ENCODE measurements at places on chromosomes 1 and 21.

GRCh38 chr1:1759456-1760344, 18.6 kb downstream of the NADK start:
- DNase-seq, result no peak

GRCh38 chr1:10308001-10308400, 90.9 kb upstream of the PGD start:
- no peak for DNase-seq

- DNase-seq, result no peak
Observed at GRCh38 chr1:119097380-119097779, 43.1 kb downstream of the WARS2 start.

- peak; percentile 70 for DNase-seq
Observed at GRCh38 chr1:44594871-44595735, 79.2 kb downstream of the TMEM53 start.

- no peak for DNase-seq
Observed at GRCh38 chr1:51264451-51264850, 28.4 kb downstream of the RNF11 start.

DNA sequence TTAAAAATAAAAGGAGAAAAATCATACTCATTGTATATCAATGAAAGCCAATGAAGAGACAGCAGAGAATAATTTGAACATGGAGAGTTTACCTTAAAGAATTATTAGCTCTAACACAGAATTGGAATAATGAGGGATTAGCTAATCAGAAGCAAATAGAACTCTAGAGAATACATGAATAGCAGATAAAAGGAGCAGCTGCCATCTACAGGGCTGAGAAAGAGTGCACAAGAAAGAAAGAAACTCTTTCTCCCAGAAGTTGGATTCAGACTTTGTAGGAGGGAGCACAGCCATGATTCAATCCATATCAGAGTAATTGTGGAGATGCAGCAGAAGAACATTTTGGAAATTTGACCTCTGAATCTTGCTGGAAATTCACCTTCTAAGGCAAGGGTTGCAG, 1171.2 kb downstream of the PLA2G4A start:
- no peak for DNase-seq

DNA sequence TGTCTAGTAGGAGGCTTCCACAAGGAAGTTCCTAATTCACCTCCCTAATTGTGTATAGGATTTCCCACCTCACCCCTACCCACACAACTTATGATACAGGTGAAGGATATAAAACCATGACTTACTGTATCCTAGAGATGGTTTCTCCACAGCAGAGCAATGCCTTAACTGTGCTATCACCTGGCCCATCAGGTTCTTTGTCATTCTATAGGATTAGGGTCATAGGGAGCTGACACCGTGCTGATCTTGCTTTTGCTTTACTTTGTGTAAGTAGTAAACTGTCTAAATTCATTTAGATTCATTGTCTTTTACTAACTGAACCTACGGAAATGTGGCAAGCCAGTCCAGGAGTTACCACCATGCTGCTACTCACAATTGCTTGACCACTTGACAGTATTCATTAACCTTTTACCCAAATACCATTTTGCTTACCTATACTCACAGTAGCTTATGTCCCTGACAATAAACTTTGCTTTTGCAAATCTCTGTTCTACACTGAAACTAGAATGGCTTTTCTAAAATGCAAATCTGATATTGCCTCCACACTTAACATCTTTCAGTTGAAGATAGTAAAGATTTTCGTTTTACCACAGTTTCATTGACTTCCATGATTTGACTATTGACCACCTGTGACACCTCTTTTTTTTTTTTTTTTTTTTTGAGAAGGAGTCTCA, 147.6 kb downstream of the IFI44 start:
- DNase-seq, result no peak

DNA sequence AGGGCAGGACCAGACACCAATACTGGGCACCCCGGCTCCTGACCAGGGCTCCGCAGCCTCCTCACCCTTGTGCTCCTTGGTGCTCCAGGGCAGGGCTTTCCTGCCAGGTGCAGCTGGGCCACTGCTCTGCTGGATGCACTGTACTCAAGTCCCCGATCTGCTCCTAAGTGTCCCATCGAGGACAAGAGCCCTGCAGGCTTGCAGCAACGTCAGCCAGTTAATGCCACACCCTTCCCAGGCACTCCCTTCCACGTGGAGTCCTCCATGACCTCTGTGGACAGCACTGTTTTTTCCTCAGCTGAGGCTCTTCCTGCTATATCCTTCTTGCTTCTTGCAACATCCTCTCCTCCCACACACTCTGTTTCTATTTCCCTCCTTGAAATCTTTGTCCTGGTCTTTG, 94.0 kb upstream of the NGF start:
- DNase-seq, result no peak

GRCh38 chr1:159889821-159890252, 10.1 kb downstream of the CFAP45 start:
- DNase-seq, result no peak

GRCh38 chr21:27693376-27693775, 726.5 kb upstream of the ADAMTS5 start:
- no peak for DNase-seq

DNA sequence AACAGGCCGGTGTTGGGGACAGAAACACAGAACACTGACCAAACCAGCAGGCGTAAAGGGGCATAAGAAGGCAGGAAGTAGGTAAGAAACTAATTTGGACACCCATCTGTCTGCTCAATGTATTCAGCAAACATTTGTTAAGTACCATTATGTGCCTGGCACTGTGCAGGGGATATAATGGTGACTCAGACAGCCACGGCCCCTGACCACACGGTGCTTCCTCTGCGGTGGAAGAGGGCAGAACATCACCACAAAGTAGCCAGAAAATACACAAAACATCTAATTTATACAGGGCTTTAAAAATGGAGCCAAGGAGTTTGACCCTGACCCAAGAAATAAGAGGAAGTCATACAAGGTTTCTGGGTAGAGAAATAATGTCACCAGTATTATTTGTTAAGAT, 12.9 kb downstream of the DNAJC11 start:
- DNase-seq, result no peak

DNA sequence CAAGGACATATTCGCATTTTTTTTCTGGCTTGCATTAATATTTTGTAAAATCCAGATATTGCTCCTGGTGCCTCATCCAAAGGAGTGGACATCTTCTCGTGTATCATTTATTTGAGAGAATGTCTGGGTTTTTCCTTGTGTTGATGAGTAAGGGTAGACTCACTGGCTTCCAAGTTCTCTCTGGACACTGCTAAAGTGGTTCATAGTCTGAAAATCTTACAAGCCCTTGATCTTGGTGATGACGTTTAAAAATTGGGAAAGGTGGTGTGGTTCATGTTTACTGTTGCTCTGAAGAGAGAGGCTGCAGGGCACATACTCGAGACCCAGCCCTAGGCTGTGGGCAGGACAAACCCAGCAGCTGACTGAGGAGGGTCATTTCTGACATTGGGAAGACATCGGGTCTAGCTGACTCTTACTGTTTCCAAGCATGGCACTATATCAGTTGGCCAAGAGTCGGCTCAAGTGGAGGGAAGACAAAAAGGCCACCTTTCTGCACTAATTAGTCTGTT, 296.2 kb downstream of the LMX1A start:
- DNase-seq, result no peak

DNA sequence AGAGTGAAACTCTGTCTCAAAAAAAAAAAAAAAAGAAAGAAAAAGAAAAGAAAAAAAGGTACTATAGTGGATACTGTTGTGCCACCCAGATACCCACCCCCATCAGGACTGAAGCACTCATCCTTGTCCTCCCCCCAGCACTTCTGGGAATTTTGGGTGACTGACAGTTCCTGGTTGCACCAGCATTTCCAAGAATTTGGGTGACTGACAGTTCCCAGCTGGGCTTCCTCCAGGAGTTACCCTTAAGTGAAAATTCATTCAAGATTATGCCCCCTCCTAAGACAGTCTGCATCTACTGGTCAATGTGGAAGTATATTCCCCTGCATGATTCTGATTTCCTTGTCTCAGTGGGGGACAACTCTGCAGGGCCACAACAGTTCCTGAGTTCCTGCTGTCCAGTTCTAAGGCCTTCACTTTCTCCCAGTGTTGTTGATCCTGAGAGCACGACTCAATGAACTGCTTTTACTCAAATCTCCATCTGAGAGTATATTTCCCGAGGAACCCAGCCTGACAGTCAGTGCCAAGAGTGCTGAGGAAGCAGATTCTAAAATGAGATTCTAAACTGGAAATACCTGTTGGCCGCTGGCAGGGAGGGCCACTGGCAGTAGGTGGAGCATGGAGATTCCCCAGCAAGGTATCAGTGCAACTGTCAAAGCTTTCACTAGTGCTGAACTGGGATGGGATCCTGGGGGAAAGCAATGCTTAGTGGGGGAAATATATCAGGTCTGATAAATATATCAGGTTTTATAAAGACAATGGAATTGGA, 18.5 kb downstream of the RIIAD1 start:
- DNase-seq, result no peak
